ENCODE measurements at places on chromosomes 2 and 18.

DNA sequence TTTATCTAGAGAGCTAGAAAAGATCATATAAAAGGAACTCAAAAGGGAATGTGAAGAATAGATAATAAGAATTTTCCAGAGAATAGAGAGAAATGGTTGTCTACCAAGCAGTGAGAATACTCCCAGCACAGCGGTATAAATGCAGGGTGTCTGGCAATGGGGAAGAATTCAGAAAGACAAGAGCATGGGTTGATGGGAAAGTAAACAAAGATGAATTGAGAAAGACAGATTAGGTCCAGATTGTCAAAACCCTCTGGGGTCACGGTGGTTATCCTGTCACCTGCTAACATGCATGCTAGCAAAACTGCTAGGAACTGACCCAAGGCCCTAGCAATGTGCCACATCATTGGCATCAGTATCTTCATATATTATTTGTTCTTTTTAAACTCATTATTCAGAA lies 30.8 kb upstream of the C1D start:
- no peak for DNase-seq

GRCh38 chr2:96679848-96680247 lies 37.3 kb downstream of the FER1L5 start:
- no peak for DNase-seq

- no peak for DNase-seq
Observed at GRCh38 chr2:150548527-150548926, 61.1 kb upstream of the RND3 start.

GRCh38 chr2:174439950-174440349 lies 44.4 kb downstream of the SCRN3 start:
- DNase-seq = no peak

DNA sequence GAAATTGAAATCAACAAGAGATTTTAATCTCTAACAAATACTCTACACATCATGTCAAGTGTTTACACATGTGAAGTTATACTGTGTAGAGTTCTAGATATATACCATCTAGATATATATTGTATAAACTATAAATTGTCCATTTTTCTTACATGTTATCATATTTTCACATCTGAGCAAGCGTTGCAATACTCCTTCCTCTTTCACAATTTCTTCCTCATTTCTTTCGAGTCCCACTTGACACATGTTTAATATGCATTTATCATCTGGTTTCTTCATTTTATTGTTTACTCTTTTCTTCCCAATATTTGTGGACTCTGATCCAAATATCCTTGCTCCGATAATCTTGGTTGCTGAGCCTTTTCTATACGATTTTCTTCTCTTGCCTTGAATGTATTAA lies 50.2 kb downstream of the UNC80 start:
- no peak for DNase-seq

DNA sequence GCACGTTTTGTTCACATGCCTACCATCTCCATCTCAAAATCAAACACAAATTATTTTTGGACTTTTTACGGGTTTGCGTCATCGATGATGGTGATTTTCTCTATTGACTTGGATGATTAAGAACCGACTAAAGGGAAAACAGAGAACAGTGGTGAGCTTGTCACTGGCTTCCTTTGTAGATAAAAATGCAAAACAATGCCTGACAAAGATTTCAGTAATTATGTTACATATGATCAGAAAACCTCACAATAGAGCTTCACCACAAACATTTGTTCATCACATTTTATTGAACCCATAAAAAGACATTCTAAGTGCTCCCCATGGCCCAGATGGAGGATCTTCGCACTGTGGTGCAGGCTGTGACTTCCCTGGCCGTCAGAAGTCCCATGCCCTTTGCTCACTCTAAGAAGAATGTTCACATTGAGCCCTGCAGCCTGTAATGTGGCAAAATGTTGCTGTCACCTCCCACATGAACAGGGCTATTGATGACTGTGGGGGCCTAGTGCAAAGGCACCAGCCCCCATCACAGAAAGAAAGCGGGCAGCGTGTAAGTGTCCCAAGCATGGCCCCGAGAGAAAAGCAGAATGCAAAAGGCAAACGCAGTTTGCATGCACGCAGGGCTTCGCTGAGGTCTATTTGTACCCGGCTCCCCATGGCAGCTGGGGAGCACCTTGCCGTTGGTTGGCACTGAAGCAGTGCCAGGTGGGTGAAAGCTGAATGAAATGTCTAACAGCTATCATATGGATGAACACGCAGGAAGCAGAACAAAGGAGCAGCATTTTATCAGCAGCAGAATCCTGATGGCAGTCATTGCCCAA lies 60.6 kb downstream of the BCL2 start:
- DNase-seq = no peak

DNA sequence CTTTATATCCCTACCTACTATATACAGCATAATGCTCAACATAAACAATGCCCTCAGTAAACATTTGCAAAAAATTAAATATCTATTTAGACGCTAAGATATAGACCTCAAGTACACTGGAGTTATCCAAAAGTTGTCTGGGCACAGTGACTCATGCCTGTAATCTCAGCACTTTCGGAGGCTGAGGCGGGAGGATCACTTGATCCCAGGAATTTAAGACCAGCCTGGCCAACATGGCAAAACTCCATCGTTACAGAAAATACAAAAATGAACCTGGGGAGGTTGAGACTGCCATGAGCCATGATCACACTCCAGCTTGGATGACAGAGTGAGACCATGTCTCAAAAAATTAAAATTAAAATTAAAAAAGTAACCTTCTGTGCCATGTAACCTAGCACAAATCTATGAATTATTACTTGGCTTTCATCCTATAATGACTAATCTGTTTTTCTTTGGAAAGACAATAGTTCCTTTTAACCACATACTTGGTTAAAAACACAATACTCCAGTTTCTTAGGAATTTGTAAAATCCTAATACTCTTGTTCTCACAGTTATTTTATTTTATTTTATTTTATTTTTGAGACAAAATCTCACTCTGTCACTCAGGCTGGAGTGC lies 6.7 kb upstream of the TNFAIP6 start:
- DNase-seq = no peak

- DNase-seq = peak; percentile 72
Observed at GRCh38 chr2:181304011-181304844, 153.0 kb upstream of the ITGA4 start.

- DNase-seq = peak; percentile 89
Observed at GRCh38 chr2:153478289-153479261, at the start of gene RPRM. Gene RPRM, minus strand, starts transcription at chr2:153478762. Its CDS starts 197 bp downstream, at chr2:153478565.

- no peak for DNase-seq
Observed at GRCh38 chr2:43324259-43325106, 98.1 kb upstream of the ZFP36L2 start.

DNA sequence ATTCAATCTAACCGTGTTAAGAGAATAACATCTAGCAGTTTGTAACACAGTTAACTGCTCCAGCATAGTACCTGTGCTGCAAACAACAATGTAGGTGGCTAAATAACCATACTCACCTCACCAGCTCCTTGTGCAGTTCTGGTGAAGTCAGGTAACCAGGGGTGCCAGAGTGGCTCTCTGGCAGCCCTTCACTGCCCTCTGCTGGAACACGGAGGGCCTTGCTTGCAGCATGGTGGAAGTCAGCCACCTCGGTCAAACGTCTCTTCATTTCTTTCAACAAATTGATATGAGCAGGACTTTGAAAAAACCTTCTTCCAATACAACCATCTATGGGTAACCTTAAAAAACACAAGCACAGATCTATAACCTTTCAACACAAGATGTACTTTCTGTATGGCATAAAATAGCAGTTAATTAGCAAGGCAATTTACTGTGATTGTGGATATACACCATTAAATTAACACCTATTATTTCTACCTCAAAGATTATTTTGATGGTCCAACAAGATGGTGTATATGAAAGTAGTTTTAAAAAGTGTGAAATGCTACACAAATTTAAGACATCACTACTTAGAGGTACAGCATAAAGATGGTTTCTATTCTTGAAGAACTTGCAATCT lies 56.6 kb downstream of the EPG5 start:
- peak; percentile 89 for DNase-seq

DNA sequence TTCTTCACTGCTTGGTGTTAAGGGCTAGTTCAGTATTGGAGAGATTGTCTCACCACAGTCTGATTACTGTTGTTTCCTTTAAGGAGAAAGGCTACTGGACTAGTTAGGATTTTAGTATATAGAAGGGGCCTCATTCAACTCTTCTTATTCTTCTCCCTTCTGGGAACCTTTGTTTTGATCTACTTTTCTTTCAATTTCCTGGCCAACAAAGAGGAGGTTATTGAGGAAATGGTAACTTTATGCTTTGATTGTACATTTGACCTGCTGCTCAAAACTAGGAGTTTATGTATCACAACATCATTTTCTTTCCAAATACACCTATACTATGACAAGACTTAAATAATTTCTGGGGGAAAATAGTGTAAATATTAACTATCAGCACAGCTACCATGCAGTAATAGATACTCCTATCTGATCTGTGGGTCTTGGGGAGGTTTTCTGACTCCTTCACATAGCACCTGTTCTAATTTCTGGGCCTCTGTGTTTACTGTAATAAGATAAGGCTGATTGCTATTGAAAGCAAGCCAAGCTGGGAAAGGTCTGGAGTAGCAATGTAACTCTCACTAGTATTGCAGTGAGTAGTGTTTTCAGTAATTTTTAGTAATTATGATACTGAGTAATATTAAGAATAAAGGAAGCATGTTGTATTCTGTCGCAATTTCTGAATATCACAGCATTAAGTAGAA lies 395.3 kb downstream of the NUP35 start:
- DNase-seq = no peak

GRCh38 chr18:76580288-76580962 lies 85.4 kb upstream of the ZNF516 start:
- DNase-seq = no peak

DNA sequence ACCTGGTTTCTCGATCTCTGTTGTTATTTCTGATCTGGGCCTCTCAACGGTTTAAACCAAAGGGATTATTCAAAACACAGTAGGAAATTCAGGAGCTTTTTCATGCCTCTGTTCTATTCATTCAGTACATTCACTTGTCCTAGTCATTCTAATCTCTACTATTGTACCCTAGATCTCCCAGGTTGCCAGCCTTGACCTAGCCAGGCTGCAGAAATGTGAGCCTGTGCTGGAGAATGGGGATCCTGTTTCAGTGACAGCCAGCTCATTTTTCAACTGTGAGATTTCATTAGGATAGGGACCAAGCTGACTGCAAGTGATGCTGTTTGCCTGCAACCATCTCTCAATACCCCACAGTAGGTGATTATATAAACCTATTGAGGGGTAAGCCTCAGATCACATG lies 186.2 kb downstream of the CMPK2 start:
- DNase-seq = no peak

Measured in activated CD4-positive, alpha-beta T cell treated with anti-CD3 and anti-CD28 coated beads, Interleukin-2, amount 10 ng/mL, durations not matched to agents 24 days and 14 days (primary cell).